ENCODE measurements at places on chromosomes 6 and 20.
A peak's percentile ranks its signal among the peaks of the same experiment; 100 is the strongest.

DNA sequence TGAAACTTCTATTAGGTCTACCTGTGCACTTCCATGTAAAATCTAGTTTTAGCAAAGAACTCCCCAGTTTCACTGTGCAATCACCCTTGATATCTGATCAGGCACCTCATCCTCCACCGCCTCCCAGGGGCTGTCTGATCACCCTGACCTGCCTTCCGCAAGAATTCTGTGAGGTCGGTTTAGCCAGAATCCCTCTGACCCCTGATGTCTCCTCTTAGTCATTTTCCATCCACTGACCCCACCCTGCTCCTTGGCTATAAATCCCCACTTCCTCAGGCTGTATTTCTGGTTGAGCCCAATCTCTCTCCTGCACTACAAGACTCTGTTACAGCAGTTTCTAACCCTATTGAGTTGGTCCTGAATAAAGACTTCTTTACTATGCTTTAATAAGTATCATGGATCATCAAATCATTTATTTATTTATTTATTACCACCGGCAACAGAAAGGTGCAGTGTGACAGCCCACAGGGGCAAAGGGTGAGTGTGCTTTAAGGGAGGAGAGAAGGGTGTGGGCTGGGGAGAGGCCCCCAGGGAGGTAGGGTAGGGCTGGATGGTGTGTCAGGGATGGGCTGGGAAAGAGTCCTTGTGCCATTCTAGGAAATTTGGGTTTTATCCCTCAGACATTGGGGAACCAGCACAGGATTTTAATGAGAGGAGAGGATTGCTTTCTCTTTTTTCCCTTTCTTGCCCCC, 11.2 kb upstream of the SERPINB6 start:
- DNase-seq: no peak

- no peak for DNase-seq
Measured at GRCh38 chr6:46652232-46652602, 401 bp downstream of the CYP39A1 start.

DNA sequence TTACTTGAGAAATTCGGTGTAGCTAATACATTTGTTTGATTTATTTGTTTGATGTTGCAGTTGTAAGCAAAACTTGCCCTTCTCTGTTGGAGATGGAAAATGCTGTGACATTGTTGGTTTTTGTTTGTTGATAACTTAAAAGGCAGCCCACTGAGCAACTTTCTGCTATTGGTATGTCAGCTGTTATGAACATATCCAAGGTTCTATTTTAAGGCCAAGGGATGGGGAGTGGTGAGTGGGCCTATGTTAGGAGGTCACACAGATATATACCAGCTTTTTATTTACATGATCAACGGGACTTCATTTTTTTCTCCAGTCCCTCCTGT, 5.7 kb downstream of the QKI start:
- no peak for DNase-seq

- no peak for DNase-seq
Measured at GRCh38 chr6:10429638-10430427, 15.0 kb upstream of the TFAP2A start.

DNA sequence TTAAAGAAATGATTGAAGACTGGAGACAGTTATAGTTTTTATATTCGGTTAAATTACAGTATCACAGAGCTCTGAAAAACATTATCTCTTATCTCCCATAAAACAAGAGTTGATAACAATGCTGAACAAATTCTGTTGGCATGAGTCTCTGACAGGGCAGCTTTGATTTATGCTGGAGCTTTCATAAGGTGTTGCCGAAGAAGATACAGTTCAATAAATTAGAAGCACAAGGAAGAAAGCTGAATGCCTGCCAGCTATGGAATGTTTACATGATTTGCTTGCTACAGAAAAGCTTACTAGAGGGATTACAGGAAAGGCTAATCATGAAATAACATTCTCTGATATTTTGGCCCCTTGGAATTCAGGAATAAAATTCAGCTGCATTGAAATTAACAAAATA, 431.9 kb upstream of the GJE1 start:
- DNase-seq: no peak

- peak; percentile 70 for DNase-seq
Measured at GRCh38 chr6:112235956-112236355, 18.4 kb downstream of the LAMA4 start.

GRCh38 chr6:46134216-46134615, 4.4 kb downstream of the ENPP4 start:
- DNase-seq: no peak

GRCh38 chr6:56644366-56644765, 1.7 kb upstream of the DST start:
- DNase-seq: no peak

- DNase-seq: peak; percentile 51
Measured at GRCh38 chr6:45677381-45678284, 299.9 kb upstream of the SUPT3H start.

GRCh38 chr6:75528423-75528822, 34.8 kb upstream of the FILIP1 start:
- no peak for DNase-seq

GRCh38 chr20:24027229-24027628, 38.6 kb upstream of the GGTLC1 start:
- peak; percentile 71 for DNase-seq

- no peak for DNase-seq
Measured at GRCh38 chr6:46221222-46221793, 50.5 kb upstream of the ENPP5 start.

DNA sequence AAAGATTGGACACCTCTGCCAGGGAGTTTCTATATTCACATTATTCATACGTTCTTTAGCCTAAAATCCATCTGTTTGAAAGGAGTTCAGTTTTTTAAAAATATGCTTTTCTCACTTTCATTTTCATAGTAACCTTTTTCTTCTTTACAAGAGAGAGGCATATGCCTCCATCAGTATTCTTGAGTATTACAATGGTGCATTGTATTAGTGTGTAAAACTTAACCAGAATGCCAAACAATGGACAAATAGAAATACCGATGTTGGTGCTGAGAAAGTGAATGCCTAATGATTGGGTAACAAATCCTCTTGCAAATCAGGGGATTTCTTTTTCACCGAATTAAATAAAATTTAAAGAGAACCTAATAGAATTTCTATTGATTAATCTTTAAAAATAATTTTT, 163.2 kb upstream of the LAMA2 start:
- no peak for DNase-seq

DNA sequence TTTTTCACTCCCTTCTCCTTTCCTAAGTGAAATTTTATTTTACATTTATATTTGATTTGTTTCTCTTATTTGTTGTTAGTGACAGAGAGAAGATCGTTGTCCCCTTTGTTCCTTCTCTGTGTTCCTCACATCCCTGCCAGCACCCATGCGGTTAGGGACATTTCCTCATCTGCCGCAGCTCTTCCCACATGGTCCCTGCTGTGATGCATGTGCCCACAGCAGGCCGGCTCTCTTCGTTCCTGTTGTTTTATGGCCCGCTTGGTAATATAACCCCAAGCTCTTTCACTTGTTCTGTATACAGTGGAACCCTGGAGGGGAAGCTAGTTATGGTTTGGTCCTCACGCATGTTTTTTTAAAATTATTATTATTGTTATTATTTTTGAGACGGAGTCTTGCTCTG, 23.6 kb downstream of the DTD1 start:
- DNase-seq: no peak

DNA sequence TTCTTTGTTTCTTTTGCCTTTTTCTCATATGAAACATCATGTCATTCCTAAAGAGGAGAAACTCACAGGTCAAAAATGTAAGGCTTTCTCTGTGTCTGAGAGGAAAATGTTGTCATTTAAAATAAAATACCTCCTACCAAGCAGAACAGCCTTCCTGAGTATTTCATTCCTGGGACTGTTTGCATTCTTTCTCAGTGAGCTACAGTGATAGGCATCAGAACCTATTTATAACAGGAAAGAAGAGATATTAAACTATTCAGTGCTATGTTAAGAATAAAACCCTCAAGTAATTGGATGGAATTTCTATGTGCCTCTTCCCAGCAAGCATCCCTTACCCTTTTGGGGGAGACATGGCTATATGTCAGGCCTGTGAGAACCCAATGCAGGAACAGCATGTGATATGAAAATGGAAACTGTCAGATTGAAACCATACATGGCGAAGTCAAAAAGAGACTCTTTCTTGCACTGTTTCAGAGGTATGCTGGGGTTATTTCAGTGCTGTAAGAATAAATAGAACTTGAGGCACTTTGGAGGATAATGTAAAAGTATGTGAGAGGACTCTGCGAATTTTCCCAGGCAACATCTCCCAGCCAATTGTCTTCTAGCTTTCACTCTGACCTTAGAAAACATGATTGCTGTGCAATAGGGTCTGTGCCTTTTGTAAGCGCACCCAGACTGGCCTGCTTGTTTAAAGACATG, 133.8 kb upstream of the CCN2 start:
- DNase-seq: no peak

DNA sequence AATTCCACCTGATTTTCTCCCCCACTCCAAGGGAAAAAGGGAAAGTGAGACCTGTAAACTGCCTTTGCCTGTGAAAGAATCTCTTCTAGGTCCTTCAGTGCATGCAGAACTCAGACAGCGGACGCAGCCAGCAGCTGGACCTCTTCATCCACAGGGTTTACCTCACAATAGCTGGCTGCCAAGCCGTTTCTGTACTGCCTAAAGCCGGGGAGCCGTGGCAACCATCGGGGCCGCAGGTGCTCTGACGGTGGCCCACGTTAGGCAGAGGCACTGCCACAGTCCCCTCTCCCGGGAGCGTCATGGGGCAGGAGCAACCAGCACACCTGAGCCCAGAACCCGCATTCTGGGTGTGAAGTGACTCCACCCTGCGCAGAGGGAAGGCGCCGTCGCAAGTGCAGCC, 206.1 kb downstream of the TTLL2 start:
- no peak for DNase-seq

DNA sequence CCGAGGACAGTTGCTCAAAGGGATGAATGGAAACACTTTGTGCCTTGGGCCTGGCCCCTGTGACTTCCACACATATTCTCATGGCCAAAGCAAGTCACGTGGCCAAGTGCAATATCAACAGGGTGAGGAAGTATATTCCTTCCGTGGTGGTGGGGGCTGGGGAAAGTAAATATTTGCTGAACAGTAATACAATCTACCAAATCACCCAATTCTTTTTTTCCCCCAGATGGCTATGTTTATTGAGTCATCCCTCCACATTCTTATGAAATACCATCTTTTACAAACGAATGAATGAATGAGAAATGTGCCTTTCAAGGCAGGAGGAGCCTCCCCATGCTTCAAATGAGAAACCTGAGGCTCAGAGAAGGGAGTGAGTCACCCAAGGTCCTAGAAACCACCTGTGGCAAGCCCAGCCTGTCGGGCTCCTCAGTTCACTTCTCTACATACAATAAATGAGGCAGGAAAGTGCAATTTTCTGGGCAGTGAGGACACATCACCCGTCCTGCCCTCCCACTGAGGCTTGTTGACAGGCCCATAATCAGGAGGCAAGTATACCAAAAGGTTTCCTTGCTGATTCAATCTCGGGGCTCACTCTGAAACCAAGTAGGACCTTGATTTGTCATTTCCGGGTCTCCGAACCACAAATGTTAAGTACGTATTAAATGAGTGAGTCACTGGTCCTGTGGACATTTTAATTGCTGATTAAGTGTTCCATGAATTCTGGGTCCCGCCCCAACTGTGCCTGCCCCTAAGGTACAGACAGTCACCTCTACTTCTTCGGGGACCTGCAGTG, 25.3 kb upstream of the TOP1 start:
- peak; percentile 68 for DNase-seq

DNA sequence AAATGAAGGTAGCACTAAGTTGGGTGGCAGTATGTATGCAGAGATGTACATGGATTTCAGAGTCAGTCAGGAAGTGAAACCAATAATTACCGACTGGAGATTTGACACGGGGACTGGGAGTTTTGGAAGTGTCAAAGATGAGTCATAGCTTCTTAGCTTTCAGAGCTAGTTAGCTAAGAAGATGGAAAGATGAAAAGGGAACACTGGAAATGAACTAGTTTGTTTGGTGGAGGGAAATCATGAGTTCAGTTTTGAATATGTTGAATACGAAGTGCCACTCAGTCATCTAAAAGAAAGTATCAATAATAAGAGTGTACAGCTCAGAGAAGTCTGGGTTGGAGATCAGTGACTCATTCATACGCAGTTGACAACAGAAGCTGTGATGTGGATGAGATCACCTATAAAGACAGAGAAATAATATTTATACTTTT, 7.5 kb downstream of the ESF1 start:
- no peak for DNase-seq

DNA sequence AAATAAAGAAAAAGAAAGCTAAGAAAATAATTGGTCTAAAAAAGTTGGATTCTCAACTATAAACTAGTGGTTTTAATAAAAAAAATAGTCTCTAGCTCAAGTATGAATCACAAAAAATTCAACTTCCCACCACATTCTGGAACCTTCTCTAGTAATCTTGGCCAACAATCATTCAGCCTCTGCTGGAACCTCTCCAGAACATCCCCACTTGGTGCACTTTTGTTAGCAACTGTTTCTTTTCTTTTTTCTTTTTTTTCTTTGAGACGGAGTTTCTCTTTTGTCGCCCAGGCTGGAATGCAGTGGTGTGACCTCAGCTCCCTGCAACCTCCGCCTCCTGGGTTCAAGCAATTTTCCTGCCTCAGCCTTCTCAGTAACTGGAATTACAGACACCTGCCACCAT, 35.7 kb downstream of the TXLNB start:
- DNase-seq: no peak

DNA sequence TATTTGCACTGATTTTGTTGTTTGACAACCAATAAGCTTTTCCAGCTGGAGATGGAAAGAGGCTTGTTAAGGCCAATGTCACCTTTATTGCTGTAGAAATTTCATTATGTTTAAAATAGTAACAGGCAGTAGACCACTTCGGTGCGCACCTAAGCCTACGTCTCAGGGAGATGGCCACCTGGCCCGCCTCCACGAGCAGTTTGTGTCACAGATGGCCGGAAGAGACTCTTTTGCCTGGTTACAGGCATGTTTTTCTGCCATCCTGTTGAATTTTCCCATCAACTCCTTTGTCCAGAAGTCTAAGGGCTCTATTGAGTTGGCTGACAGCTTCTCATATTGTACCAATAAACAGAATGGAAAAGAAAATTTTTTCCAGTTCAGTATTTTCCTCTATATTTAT, 51.0 kb downstream of the SLC9A8 start:
- DNase-seq: no peak

DNA sequence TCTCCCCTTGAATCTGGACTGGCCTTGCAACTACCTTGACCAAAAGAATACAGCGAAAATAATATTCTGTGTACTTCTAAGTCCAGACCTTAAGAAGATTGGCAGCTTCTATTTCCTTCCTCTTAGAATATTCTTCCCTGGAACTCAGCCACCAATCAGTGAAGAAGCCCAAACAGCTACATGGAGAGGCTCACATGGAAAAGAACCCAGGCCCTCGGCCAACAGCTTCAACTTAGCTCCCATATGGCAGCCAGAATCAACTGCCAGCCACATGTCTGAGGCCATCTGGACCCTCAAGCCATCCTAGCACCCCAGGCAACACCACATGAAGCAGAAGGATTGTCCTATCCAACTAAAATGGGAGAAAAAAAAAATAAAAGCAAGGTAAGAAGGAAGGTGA, 178.8 kb downstream of the IBTK start:
- DNase-seq: no peak

- DNase-seq: no peak
Measured at GRCh38 chr6:4008324-4009047, 70.5 kb downstream of the FAM217A start.

DNA sequence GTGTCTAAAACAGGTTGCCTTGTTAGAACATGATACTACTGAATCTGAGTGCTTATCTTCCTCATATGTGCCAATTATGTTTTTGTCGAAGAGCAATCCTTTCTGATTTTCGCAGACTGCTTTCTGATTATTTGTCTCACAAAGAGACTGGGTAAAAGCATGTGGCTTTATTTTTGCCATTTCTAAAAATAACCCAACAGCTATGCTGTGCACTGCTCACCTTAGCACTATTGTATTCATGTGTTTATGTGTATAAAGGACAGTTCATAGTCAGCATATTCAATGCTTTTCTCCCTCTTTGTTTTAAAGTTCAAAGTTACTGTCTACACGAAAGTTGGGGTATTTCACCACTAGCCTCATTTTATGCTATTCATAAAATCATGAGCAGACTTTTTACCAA, 127.0 kb downstream of the SGK1 start:
- no peak for DNase-seq

All from stimulated activated naive CD8-positive, alpha-beta T cell treated with anti-CD3 and anti-CD28 coated beads, Interleukin-15, Interleukin-2, amounts not matched to agents 100 U/mL and 50 U/mL, for 24 hours (primary cell).